ENCODE measurements at places on chromosomes 1 and 21. TPM values are rescaled to one million over a fixed set of nuclear protein-coding genes. Genes with fewer than 3 reads are reported as not detected.

DNA sequence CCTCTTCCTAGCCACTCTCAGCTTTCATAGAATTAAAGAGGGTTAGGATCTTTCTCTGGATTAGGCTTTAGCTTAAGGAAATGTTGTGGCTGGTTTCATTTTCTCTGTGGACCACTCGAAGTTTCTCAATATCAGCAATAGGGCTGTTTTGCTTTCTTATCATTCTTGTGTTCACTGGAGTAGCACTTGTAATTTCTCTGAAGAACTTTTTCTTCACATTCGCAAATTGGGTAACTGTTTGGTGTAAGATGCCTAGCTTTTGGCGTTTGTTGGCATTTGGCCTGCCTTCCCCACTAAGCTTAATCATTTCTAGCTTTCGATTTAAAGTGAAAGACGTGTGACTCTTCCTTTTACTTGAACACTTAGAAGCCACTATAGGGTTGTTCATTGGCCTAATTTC is 210.8 kb upstream of the PROX1 start:
- no peak for DNase-seq
- H3K27me3 ChIP-seq: no peaks in the 10 kb centered on the region
- no peak overlapping the region for H3K27ac ChIP-seq

GRCh38 chr1:29222686-29223085 is 8.0 kb downstream of the MECR start:
- H3K4me3 ChIP-seq: no peak overlapping the region
- H3K27me3 ChIP-seq: no peaks in the 10 kb centered on the region
- no peak overlapping the region for H3K27ac ChIP-seq
- DNase-seq: no peak

DNA sequence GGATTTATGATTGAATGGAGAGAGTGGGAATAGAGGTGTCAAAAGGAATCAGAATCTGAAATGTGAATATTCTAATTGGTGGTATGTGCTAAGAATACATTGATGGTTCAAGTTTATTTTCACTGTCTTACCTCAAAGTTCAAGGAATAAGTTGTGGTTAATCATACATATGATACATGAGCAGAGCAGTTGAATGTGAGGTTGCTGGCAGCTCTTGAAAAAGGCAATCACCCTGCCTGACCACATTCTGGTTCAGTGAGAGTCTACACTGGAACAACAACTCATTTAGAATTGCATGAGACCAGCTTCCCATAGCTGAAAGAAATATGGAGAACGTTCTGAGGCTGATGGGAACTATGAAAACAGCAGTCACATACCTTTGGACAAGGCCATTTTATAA is 68.3 kb upstream of the ARHGAP29 start:
- H3K27me3 ChIP-seq: no peaks in the 10 kb centered on the region
- no peaks in the 10 kb centered on the region for H3K4me1 ChIP-seq
- H3K36me3 ChIP-seq: no peaks in the 10 kb centered on the region
- H3K4me3 ChIP-seq: no peak overlapping the region

Gene AUNIP
- total RNA-seq: 0.27 TPM

Gene OVAAL
- not detected for total RNA-seq

Gene MYBPH
- total RNA-seq: not detected
